ENCODE measurements at places on chromosomes 12 and 14.

DNA sequence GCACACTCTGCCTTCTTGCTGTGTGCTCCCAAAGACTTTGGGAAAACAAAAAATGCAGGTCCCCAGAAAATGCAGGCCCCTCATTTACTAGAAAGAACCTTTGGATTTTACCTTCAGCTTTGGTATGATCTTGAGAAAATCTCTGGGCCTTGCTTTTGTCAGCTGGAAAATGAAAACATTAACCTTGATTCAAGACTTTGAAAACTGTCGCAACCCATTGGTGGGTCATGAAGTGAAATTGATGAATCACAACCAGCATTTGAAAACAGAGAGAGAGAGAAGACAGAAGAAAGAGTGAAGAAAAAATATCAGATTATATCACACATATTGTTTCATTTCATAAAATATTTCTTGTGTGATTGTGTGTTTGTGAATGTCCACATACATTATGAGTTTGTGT is 322.5 kb downstream of the ZFP36L1 start:
- DNase-seq: no peak

- DNase-seq: no peak
These were observed 191.6 kb downstream of the CRADD start for GRCh38 chr12:93868771-93869170.

DNA sequence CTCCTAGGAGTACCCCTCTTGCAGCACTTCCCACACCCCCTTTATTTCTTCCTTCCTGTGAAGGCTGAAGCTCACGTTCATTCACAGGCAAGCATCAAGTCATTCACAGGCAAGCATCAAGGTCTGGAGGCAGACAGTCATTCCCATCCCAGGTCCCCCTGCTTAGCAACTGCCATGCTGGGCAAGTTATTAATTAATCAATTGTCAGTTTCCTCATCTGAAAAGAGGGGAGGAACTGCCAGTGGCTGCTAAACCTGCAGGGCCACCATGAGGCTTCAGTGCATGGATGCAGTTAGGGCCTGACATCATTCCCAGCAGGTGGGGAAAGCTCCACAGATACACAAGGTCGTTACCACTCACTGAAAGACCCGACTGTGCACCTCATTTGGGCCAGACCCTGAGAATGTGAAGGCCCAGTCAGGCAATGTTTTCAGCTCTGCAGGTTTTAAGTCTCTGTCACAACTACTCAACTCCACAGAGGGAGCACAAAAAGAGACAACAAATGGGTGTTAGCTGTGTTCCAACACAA is 85.0 kb upstream of the GPR68 start:
- DNase-seq: no peak

GRCh38 chr14:65808390-65808789 is 395.9 kb downstream of the FUT8 start:
- DNase-seq: no peak

DNA sequence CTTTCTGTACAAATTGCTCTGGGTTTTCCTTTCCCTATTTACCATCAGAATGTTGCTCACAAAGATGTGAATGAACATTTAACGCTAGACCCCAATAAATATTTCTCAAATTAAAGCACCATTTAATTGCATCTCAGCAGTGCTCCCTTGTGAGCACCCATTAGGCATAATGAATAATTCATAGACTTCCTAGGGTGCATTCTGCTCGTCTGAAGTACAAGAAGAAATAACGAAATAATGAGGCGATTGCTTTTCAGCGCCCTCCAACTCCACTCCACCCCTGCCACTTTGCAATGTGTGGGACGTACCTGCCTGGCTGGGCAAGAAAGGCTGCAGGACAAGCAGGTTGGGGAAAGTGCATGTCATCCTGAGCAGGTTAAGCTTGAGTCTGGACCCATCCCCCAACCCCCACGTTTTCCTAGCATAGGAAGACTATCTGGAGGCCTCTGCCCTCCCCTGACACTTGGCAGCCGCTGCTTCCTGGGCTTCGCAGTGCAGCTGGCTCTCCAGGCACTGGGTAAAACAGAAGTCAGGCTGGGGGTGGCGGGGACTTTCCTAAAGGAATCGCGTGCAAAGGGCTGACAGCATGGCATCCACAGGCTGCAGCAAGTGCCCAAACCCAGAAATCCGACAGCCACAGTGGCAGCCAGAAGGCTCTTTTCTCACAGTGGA is 253.7 kb downstream of the DUSP6 start:
- DNase-seq: no peak

- DNase-seq: no peak
These were observed 162.2 kb downstream of the DIO2 start for GRCh38 chr14:80049055-80049454.

- DNase-seq: no peak
These were observed 56.7 kb downstream of the LRRIQ1 start for GRCh38 chr12:85092814-85093370.

DNA sequence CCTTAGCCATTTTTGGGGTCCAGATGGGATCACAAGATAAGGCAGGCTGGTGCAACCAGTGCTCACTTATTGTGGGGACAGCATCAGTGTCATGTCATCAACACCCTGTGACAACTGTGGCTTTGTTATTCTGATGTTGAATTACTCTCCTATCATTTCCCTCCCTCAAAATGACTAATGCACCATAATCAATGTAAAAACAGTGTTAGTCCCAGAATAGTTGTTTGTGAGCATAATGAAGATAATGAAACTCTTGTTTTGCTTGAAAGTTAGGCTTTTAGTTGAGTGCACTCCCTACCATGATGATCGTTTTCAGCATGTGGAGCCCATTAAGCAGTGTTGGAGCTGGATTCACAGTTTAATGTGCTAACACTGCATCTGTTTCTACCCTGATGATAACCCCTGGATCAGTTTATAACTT is 151.4 kb downstream of the TMTC2 start:
- no peak for DNase-seq

GRCh38 chr14:23137813-23138535 is 18.9 kb upstream of the CEBPE start:
- no peak for DNase-seq

DNA sequence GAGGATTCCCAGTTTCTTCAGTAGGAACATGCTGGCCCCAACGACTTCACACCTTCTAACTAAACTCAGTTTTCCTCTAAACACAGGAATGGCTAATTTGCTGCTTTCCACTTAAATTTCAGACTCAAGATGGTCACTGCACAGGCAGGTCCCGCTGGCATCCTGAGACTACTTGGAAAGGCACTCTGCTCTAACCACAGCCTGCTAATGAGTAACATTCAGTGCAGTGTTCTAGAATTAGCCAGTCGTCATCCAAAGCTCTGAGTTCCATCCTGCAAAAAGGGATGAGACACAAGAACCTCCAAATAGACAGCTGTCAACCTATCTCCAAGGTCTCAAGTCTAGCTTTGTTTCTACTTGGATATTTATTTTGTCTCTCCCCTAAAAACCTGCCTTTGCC is 6.0 kb downstream of the CCDC92 start:
- no peak for DNase-seq

GRCh38 chr12:119475650-119476049 is 117.9 kb upstream of the TMEM233 start:
- no peak for DNase-seq

GRCh38 chr14:67487937-67488893 is at the start of gene TMEM229B:
Gene TMEM229B (minus strand): TSS chr14:67488721. CDS start chr14:67473923, 14,798 bp downstream.
- peak; percentile 73 for DNase-seq

GRCh38 chr12:52740584-52740983 is 36.6 kb downstream of the KRT76 start:
- DNase-seq: no peak

All from stimulated activated CD4-positive, alpha-beta T cell treated with anti-CD3 and anti-CD28 coated beads, Interleukin-1b, Interleukin-23, amount 100 ng/mL, for 48 hours (primary cell).